ENCODE measurements at places on chromosomes 5 and 9.

DNA sequence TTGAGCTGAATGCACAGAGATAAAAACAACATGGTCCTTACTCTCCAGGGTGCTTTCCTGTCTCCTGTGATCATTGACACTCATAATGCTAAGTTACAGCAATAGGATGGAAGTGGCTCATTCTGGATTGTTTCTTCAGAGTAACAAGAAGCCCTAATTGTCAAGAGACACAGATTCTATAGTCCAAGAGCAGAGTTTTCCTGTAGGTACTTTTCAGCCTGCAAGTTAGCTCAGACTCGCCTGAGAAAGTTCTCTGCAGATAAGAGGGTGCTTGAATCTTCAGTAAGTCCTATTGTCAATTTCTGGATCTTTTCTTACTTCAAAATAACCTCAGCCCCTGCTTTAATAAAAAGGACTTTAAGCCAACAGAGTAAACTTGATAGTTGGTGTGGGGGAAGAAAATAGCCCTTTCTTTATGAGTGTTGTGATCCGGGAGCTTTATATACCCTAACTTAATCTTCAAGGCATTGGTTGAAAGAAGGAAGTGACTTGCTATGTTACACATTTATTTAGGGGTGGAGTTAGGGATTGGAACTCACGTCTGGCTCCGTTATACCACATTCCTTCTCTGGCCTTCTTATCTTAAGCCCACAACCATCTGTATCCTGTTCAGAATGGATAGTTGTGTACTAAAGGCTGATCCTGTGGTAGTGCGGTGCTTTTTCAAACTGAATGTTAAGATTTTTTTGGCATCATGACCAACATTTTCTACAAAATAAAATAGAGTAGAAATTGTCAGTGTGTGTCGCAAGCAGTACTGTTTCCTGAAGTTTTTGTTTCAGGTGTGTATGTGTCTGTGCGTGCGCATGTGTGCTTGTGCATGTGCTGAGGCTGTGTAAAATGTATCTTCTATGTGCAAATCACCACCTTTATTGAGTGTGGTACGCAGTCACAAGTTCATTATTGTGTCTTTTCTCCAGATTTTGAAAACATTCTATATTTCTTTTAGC is 173.9 kb downstream of the WDR70 start:
- DNase-seq: no peak

DNA sequence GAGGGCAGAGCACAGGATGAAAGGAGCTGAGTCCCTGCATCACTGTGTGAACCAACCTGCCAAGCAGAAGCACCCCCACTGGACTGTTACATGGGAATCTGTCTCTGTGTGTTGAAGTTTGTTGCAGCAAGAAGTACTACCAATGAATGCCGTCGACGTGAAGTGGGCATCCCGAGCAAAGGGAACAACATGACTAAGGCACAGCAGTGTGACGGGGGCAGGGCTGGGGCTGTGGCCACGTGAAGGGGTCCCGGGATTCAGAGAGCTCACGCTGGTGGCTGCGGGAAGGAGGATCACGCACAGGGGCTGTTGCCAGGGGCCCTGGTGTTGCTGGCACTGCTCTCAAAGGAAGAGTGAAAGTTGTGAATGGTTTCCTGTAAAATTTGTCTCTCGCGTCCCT is 27.5 kb upstream of the GABBR2 start:
- no peak for DNase-seq

DNA sequence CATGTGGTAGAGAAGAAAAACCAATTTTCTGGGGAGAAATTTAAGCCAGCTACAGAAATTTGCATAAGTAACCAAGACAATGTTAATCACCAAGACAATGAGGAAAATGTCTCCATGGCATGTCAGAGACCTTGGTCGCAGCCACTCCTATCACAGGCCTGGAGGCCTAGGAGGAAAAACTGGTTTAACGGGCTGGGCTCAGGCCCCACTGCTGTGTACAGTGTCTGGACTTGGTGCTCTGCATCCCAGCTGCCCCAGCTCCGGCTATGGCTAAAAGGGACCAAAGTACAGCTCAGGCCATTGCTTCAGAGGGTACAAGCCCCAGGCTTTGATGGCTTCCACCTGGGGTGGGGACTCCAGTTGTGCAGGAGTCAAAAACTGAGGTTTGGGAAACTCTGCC is 1075.1 kb upstream of the CDH18 start:
- DNase-seq: no peak

GRCh38 chr5:68447136-68447929 is 231.8 kb downstream of the PIK3R1 start:
- DNase-seq: no peak

- DNase-seq: no peak
Observed at GRCh38 chr9:76904661-76905457, 1.1 kb downstream of the PRUNE2 start.

- no peak for DNase-seq
Observed at GRCh38 chr5:73596705-73597328, 29.2 kb upstream of the ARHGEF28 start.

DNA sequence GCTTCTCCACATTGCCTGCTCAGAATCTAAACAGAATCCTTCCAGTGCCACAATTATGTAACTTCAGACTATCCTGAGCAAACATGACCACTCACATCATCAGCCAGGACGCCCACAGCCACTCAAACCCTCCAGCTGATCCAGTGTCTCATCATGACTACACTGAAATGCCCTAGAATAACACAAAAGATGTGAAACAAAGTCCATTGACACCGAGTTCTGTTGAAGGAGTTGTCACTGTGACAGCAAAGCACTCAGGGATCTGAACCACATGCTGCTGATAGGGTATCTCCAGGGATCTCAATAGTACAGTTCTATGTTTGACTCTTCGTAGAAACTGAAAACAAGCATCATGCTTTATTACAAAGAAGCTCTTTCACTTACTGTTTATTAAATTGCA is 150.2 kb downstream of the GABBR2 start:
- no peak for DNase-seq

GRCh38 chr5:108276187-108277050 is 105.5 kb downstream of the FBXL17 start:
- no peak for DNase-seq

DNA sequence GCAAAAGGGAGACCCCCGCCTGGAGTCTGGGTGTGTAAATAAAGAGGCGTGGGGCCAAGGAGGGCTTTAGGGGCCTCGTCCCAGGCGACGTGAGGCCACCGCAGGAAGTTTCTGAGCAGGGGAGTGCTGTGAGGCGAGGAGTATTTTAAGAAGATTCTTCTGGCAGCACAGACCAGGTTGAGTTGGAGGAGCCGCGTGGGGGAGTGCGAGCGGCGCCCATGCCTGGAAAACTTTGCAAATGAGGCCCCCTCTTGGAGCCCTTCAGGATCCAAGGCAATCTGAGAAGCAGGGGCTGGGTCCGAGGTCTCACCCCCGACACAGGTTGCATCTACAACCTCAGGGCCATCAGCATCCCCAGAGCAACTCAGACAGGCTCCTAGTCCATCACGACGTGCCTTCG is 24.3 kb upstream of the CPLX2 start:
- DNase-seq: no peak

GRCh38 chr9:68851657-68852056 is 146.6 kb downstream of the PIP5K1B start:
- DNase-seq: no peak

DNA sequence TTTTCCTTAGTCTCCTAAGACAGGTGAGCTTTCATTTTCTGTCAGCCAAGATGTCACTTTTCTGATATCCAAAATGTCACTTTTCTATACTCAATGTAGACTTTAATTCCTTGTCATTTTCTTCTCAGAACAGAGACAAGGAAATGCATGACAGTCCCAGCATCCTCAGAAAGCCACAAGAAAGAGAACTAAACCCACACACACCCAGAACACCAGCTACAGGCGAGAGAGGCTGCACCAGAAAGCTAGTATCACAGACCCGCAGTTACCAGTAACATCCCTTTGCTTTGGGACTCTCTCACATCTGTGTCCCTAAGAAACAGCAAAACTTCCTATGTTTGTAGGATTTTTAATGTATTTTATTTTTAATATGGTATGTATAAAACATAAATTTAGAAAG is 17.1 kb downstream of the TRMO start:
- peak; percentile 89 for DNase-seq

Measured in central memory CD4-positive, alpha-beta T cell (primary cell).